ENCODE measurements at places on chromosomes 4 and X.

DNA sequence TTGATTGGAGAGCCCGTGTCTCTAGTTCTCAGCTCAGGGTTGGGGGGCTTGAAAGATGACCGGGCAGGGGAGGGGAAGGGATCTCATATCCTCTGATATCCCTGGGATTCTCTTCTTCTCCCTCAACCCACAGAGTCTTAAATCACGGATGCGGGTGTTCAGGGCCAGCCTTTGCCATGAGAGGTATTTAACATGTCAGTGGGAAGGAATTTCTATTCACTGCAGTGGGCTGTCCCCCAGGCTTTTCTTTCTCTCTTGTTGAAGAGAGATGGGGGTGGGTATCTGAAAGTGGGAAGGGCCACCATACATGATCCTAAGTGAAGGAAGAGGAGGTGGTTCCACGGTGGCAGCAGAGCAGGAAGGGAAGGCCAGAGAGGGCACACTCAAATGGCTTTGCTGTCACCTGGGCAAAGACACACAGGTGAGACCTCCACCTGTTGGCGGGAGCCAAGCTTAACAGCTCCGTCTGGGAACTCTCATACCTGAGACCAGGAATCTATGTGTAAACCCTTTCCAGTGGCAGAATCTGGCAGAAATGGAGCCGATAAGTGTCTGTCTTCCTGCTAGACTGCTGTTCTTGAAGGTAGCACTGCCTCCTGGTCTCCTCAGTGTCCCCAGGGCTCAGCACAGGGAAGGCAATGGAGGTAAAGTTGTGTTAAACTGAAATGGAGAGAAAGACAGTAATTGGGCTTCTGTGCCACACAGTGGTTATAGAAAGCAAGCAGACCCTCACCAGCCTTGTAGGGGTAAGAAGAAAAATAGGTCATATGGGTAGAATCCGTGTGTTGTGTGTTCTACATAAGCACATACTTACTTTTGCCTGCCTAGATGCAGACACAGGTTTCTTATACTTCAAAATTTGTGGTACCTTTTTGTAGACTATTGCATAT is 49.4 kb downstream of the RHOH start:
- DNase-seq: no peak

GRCh38 chr4:106530821-106531220 is 162.2 kb upstream of the GIMD1 start:
- no peak for DNase-seq

DNA sequence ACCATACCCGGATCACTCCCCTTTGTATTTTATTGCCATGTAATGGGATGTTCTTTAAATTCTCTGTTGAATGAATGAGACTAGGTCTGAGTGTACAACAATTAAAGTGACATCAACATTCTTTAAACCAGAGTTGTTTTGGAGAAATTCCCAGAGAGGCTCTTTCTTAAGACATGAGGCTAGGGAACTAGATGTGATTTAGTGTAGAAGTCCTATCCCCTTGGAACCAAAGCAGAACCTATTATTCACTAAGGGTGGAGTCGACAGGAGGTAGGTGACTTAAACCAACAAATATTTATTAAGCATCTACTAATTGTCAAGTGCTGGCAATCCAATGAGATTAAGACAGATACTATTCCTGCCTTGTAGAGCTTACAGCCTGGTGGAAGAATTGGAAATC is 1.7 kb downstream of the EIF1AX start:
- no peak for DNase-seq

- peak; percentile 46 for DNase-seq
These were observed 21.8 kb downstream of the CMC4 start for GRCh38 chrX:155048977-155049619.

DNA sequence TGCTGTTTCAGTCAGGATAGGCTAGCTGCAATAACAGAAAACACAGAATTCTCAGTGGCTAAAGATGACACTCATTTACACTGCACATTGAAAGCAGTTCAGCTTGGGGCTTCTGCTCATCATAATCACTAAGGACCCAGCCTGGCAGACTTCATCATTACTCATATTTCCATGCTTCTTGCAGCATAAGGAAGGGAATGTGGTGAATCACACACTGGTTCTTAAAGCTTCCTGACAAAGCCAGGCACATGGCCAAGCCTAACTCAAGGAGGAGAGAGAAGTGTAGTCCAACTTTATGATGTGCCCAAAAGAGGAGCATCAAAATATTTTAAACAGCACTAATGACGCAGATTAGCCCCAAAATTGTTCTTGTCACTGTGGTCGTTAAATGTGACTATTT is 186.5 kb downstream of the BANK1 start:
- no peak for DNase-seq

DNA sequence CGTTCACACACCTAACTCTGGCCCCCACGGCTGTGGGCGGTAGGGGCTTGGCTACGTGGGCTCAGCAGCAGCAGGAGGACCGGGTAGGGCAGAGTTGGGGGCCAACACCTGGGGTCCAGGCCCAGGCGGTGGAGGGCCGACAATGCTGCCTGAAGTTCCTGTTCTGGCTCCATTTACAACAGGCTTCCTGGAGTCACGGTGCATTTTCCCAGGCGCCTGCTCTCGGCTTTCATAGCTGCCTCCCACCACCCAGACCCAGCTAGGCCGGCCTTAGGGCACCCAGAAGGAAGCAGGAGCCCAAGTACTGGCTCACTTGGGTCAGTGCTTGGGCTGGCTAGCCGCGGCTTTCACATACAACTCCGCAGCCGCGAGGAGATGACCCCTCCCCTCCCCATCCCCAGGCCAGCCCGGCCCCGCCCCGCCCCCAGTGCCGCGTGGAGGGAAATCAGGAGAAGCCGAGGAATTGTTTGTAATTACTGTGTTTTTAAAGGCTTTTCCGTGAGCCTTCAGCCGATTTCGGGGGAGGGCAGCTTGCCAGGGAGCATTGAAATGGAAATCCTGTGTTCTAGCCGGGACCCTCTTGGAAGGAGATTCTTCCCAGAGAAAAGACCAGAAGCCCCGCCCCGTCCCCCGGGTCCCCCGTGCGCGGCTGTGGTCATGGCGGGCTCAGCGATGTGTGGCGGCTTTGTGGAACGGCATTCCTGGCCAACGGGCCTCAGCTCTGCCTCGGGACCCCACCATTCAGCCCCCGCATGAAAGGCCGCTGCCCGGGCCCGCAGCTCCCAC is 28.5 kb downstream of the PJA1 start:
- no peak for DNase-seq

DNA sequence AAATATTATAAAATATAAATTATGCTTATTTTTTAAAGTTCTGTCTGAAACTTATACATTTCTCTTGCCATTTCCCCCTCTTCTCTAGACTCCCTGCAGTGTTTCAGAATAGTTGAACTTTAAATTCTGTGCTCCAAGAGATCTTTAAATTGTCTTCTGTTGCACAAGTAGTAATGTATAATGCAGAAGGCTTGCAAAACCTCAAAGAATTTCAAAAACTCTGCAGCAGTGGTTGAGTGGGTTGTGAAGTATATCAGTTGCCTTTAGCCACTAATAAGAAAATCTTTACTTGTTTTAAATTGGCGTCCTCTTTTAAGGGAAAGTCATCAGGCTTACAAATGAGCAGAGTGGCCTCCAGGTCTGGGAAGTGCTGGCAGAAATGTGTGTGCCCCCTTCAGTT is 1153.3 kb upstream of the PABPC4L start:
- DNase-seq: no peak

GRCh38 chr4:53981066-53981465 is 83.3 kb downstream of the CHIC2 start:
- no peak for DNase-seq

DNA sequence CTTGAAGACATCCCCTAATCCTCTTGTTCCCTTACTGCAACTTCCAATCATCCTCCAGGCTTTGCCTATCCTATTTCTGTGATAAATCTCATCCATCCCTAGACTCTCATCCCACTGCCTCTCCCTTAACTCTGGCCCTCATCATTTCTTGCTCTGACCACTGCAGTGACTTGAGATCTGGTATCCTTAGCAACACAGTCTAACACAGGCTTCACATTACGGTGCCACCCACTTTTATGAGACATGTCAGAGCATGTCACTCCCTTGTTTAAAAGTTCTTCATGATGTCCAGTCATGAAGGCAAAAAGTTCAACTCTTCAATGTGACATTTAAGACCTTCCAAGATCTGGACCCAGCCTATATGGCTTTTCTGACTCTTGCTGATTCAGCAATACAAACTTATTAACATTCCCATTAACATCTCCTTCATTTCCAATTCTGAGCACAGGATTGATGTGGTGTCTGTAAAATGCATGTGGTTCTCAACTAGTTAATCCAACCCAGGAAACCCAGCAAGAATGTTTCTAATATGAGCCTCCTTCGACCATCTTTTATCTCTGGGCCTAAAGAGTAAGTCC is 64.0 kb downstream of the OR13H1 start:
- DNase-seq: no peak

- DNase-seq: no peak
These were observed 3.4 kb upstream of the IDS start for GRCh38 chrX:149508467-149508866.

DNA sequence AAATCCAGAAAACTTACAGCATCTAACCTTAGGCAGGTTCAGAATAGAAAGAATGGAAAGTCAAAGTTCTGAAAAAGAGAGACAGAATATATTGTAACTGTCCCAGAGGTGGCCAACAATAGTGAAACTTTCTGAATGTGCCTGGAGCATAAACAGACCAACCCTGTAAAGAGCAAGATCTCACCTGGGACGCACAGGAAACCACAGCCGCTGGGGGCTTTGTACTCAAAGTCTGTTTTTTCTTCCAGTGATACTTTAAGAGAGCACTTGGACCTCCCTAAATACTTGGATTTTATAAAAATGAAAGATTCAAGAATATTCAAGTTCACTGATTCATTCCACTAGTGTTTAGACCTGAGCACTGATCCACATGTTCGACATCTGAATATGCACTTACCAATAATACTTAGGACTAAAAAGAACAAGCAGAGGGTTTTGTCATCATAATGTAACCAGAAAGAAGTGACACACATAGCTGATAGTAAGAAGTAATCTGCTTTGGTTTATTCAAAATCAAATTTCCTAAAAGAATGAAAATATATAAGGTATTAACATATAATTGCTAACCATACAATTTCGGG is 35.3 kb downstream of the ARAP2 start:
- DNase-seq: peak; percentile 60

- no peak for DNase-seq
These were observed 823.2 kb upstream of the LCORL start for GRCh38 chr4:18844726-18845125.

- no peak for DNase-seq
These were observed 2.9 kb downstream of the KLHL15 start for GRCh38 chrX:24023972-24024669.

GRCh38 chr4:55291227-55291640 is 54.8 kb upstream of the SRD5A3 start:
- DNase-seq: no peak

DNA sequence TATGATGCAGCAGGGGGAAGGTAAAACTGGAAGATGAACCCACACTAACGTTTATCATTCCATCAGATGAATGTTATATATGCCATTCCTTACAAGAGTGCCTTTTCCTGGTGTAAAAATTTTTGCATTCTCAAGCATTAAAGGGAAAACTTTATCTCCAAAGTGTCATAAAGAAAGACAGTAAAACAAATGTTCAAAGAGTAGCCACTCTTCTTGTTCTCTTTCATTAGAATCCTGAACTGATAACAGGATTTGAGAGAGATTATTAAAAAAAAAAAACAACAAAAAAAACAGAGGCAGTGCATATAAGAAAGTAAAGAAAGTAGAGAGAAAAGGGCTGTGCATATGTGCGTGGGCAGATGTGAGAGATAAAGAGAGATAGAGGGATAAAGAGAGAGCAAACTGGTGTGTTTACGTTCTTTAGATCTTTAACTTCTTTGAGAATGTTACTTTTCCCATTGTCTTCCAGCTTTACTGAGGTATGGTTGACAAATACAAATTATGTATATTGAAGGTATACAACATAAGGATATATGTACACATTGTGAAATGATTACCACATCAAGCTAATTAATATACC is 275.4 kb downstream of the HS3ST1 start:
- DNase-seq: no peak

- no peak for DNase-seq
These were observed 1395.0 kb upstream of the ADGRL3 start for GRCh38 chr4:59805176-59805575.

DNA sequence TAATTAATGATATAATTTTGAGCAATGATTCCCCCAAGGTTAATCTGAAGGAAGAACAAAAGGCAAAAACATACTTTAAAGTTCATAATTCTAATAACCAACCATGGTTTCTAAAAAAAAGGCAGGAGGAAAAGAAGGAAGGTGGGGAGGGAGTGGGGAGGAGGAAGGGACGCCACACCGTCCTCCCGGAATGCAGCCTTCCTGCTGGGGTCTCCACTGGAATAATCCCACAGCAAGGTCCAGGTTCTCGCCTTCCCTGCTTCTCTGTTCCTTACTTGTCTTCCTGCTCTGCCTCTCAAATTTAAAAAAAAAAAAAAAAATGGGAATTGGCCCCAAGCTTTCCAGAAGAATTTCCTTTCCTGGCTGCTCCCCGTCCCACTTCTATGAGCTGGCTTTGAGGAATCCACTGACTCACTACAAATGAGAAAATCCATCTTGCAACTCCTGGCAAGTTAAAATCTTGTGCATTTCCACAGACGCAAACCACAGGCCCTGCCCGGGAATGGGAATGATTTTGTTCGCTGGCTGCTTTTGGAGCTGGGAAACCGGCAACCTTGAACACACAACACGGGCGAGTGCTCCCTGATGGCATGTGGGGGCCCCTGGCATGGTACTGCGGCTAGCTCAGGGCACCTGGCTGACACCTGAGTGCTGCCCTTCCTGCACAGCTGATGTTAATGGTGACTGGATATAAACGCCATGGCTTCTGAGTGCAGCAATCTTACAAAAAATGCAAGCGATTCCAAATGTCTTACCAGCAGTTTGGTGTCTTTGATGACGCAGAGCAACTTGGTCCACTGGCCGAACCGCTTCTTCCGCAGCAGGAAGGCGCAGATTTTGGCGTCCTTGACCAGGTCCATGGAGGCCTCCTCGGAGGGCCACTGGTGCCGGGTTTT is 97.0 kb downstream of the AFAP1 start:
- DNase-seq: no peak

DNA sequence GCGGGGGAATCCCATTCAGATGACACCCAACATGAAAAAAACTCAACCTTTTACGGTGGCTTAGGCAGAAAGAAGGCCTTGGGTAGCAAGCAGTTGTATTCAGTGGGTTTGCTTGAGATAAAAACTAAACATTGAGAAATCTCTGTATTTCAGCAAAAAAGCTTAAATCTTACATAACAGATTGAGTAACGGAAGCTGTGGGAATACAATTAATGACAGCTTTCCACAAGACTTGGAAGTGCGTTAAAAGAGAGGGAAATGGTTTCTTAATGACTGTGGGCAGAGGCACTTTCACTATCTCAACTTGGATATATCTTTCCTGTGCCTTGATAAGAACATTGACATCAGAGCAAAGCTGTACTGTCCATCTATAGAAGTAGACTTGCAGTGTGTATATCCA is 418.5 kb upstream of the HS3ST1 start:
- DNase-seq: no peak

GRCh38 chrX:24306440-24306839 is 7.4 kb downstream of the SUPT20HL2 start:
- DNase-seq: no peak

DNA sequence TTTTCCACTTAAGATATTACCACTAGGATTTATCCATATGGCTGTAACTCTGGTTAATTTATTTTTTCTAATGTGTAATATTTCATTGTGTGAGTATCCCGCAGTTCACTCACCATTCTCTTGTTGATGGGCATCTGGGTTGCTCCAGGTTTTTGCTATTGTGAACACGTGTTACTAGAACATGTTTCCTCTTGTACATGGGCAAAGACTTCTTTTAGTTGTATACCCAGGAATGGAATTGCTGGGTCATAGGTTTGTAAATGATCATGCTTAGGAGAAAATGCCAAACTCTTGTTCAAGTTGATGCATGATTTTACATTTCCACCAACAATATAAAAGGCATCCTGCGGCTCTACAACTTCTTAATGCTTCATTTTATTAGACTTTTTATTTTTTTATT is 26.8 kb downstream of the SYNPO2 start:
- DNase-seq: no peak

Data from activated CD4-positive, alpha-beta T cell treated with anti-CD3 and anti-CD28 coated beads, Interleukin-2, Interleukin-4, amounts not matched to agents 100 ng/mL and 50 ng/mL, durations not matched to agents 16 hours and 8 hours (primary cell).